Fibroblast of the aortic adventitia (primary cell): ENCODE measurements at places on chromosomes 1 and 21. TPM values are rescaled to one million over a fixed set of nuclear protein-coding genes. Genes with fewer than 3 reads are reported as not detected.

The FMOD gene
- total RNA-seq, result 6.6 and 9.1 TPM in 2 replicates

The CR2 gene
- not detected in 2 replicates for total RNA-seq

The SLC1A7 gene
- 0.41 and 3.8 TPM in 2 replicates for total RNA-seq

The ZBTB40 gene
- total RNA-seq, result 8.6 and 10.0 TPM in 2 replicates

The XKR8 gene
- 4.9 and 5.9 TPM in 2 replicates for total RNA-seq

The NBPF8 gene
- 6.1 and 9.5 TPM in 2 replicates for total RNA-seq

The GPR161 gene
- total RNA-seq, result 7.0 and 12.3 TPM in 2 replicates

The ANKRD34A gene
- total RNA-seq, result 0.65 and 0.99 TPM in 2 replicates

The KMO gene
- not detected in 2 replicates for total RNA-seq

The KLHDC8A gene
- not detected in 2 replicates for total RNA-seq

The CITED4 gene
- total RNA-seq, result 3.5 and 3.6 TPM in 2 replicates

The CAMK1G gene
- 0.90 and 1.1 TPM in 2 replicates for total RNA-seq

The DSCAM gene
- total RNA-seq, result not detected in 2 replicates

The FCN3 gene
- total RNA-seq, result not detected in 2 replicates

The DUSP12 gene
- 23.6 and 27.8 TPM in 2 replicates for total RNA-seq

The GPR52 gene
- 2.9 TPM in 1 of 2 replicates, not detected in the other for total RNA-seq

The PTGER3 gene
- 1.5 and 11.7 TPM in 2 replicates for total RNA-seq

The HMCN1 gene
- 95.4 and 106 TPM in 2 replicates for total RNA-seq

- DNase-seq, result peak; percentile 49
These were observed 601 bp downstream of the CCT8 start for GRCh38 chr21:29072873-29073221.

- DNase-seq, result peak; percentile 55
These were observed 29.1 kb upstream of the IGSF5 start for GRCh38 chr21:39715804-39716397.

- DNase-seq, result no peak
These were observed 272.1 kb downstream of the ZNF648 start for GRCh38 chr1:181789395-181789794.

- peak; percentile 32 for DNase-seq
These were observed 144.1 kb downstream of the OMA1 start for GRCh38 chr1:58402444-58402843.

DNA sequence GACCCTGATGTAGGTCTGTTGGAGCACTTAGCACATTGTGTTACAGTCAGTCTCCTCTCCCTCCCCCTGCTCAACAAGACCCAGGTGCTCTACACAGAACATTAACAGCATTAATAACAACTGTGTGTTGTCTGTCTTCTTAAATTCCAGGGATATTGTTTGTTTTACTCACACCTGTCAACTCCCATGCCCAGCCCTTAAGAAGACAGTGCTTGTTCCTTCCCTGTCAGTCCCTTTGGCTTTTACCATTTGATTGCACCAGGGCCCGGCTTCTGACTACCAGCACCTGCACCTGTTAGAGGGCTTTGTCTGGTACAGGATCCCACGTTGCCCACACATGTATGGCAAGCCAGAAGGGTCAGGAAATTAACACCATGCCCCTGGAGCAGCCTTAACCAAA is 11.7 kb downstream of the RIMKLA start:
- DNase-seq, result no peak

DNA sequence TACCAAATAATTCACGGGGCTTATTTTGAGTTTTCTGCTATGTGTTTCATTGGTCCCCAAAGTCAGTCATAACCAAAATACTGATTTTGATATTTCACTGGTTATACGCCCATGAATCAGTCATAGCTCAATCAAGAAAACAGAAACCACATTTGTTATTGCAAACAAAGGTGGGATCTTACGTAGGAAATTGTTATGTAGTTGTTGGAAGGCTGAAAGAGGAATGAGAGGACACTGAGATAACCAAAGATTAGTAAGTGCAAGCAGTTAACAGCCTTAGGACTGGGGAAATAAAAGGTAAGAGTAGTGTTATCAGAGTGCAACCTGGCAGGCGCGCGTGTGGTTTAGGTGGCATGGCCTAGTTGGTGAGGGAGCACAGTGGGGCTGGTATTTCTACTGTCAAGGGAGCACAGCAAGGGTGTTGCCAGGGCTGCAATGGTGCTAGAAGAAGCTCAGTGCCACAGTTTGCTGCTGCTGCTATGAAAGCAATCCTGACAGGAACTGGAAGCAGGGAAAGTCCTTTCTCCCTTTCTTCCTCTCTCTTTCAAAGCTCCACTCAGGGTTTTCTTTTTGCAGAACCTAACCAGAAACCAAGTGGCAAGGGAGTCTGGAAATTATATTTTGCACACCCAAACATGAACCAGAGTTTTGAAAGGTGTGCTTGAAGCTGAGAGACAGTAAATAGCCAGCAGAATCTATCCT is 33.7 kb downstream of the RTCA start:
- DNase-seq, result no peak

- DNase-seq, result no peak
These were observed at the start of gene LHX4 for GRCh38 chr1:180229483-180230415. LHX4 (plus strand) TSS chr1:180230264; CDS start chr1:180230530, 266 bp downstream.

- no peak for DNase-seq
These were observed 210.5 kb upstream of the SPAG17 start for GRCh38 chr1:118395430-118395991.

DNA sequence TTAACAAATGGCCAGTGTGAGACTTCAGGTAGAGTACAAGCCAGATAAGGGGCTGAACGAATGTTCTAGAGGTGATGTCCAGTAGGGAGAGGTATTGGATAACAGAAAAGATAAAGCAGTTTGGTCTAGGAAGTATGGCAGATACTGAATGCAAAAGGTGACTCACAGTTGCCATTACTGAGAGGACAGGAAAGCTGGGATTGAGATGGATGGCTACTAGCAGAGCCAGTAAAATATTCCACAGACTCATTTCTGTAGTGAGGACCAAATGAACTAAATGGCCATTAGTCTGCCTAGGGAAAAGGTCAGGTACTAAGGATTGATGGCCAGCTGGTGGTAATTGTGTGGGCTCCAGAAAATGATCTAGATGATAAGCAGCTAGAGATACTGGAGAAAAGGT is 11.5 kb downstream of the MACO1 start:
- DNase-seq, result peak; percentile 56

GRCh38 chr1:165080253-165080896 is 276.1 kb downstream of the LMX1A start:
- no peak for DNase-seq

DNA sequence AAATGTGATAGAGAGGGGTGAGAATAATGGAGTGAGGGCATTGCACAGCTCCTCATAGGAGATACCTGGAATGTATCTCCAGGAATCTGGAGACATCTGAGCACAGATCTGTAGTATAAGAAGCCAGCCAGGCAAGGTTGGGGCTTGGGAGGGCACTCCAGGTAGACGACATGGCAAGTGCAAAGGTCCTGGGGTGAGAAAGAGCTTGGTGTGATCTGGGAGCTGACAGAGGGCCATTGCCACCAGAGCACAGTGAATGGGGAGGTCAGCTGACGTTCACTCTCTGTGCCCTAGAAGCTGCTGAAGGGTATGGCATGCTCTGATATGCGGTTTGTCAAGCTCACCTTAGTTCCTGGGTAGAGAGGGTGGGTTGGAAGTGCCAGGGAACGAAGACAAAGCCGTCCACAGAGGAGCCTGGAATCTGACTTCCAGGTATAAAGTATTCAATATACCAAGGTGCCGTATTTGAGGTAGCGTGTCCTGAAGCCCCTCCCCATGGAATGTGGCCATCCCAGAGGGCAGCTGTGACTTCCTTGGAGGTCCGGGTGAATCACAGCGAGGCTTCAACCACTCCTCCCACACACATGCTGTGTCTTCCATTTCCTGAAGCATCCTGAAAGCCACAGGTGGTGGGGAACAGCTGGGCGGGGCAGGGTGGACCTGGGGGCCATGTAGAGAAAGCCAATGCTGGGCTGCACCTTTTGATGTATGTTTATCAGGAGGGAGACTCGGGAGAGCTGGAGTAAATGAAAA is 182.7 kb upstream of the KLHDC7A start:
- no peak for DNase-seq

- DNase-seq, result no peak
These were observed 12.0 kb upstream of the TMPRSS2 start for GRCh38 chr21:41519806-41520559.

GRCh38 chr1:154583773-154584172 is 16.2 kb downstream of the CHRNB2 start:
- peak; percentile 33 for DNase-seq

DNA sequence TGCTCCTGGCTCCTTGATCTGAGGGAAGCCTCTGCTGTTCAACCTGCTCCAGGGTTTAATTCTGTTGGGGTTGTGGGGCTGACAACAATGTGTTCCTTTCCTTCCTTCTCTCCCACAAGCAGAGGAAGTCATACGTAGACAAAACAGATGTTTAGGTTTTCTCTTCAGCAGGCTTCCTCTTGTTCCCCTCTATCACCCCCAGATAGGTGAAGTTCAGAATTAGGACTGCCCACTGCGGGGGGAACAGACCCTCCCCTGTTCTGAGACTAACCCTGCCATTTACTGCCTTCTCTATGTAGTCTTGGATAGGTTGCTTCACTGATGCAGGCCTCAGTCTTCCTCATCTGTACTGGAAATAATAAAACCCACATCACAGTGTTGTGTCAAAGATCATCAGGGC is 30.0 kb upstream of the NRDC start:
- no peak for DNase-seq

- DNase-seq, result peak; percentile 59
These were observed 262.3 kb downstream of the NFIA start for GRCh38 chr1:61344696-61345095.

DNA sequence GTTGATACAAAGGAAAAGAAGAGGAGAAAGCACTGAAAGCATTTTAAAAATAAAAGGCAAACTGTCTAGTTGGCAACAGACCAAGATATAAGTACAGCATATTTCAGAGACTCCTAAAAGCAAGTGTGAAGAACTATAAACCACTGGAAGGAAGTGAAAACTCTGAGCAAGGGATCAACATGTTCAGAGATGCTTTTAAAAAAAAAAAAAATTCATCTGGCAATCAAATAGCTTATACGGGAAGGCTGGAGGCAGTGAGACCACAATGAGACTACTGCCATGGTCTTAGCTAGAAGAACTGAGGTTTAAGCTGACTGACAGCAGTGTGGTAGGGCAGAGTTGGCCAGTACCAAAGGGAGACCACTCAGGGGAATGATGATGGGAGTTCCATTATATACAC is 124.3 kb downstream of the VAV3 start:
- no peak for DNase-seq

DNA sequence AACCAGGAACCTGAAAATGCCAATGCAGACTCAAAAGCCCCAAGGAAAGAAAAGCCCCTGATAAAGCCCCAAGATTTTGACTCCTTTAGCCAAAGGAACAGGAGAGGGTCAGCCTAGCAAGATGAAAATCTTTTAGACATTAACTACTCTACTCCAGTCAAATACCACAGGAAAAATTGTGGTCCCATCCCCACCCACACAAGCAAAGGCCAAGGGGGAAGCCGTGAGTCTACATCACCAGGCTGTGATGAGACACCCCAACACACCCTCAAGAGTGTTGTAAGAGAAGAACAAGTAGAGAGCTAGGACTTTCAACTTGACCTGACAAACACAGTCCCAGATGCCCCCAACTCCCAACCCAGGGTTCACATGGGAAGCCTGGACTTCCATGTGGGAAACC is 192.8 kb upstream of the NR5A2 start:
- no peak for DNase-seq

DNA sequence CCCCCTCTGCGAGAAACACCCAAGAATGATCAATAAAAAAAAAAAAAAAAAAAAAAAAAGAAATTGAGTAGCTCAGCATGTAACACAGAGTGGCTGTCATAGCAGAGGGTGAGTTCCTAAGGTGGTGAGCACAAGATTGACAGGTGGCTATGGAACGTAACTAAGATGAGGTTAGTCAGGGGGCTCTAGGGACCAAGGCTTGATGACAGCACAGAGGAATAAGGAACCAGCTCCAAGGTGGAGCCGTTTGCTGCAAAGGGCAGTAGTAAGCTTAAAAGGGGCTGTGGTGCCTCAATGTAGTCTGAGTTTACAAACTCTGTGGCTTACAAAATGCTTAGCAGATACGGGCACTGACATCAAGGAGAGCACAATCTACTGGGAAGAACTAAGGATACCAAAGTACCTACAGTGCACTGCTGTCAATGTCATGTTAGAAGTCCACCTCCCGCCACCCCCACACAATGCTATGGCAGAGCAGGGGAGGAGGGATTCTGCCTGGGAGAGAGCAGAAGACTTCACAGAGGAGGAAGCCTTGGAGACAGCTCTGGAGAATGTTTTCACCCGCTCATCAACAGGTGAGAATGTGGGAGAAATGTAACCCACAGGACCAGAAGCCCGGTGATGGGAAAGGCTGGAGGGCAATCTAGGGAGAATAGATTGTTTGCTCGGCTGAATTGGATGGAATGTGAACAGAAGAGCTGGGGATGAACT is 13.1 kb downstream of the IQGAP3 start:
- no peak for DNase-seq

GRCh38 chr1:187870552-187870951 is 1041.8 kb downstream of the PLA2G4A start:
- no peak for DNase-seq

DNA sequence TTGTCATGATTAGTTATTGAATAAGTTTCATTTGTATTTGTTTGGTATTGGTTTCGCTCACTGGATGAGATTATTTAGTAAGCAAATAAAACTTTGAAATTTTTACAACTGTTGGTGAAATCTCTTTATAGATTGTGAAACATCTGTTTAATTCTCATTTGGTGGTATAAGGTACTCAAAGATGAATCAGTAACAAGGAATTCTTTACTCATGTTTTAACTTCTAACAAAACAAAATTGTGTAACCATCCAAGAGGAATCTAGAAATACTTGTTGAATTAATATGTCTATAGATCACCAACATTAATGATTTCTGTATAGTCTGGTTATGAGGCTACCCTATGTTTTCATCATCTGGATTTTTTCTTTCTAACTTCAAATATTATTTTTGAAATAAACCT is 62.8 kb upstream of the USP25 start:
- peak; percentile 58 for DNase-seq

DNA sequence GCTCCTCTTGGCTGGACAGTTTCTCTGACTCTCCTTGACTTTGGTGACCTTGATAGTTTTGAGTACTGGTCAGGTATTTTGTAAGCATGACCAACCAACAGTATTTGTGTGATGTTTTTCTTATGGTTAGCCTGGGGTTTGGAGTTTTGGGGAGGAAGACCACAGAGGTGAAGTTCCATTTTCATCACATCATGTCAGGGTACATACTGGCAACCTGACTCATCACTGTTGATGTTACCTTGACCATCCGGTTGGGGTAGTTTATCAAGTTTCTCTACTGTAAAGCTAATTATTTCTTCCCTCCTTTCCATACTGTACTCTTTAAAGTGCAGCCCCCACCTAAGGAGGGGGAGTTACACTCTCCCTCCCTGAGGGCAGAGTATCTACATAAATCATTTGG is 13.4 kb downstream of the OSCP1 start:
- DNase-seq, result no peak
